ENCODE measurements at places on chromosomes 11 and 22. TPM values are rescaled to one million over a fixed set of nuclear protein-coding genes. Genes with fewer than 3 reads are reported as not detected.

GRCh38 chr11:113593698-113594308 is 112.3 kb downstream of the TMPRSS5 start:
- DNase-seq = no peak

DNA sequence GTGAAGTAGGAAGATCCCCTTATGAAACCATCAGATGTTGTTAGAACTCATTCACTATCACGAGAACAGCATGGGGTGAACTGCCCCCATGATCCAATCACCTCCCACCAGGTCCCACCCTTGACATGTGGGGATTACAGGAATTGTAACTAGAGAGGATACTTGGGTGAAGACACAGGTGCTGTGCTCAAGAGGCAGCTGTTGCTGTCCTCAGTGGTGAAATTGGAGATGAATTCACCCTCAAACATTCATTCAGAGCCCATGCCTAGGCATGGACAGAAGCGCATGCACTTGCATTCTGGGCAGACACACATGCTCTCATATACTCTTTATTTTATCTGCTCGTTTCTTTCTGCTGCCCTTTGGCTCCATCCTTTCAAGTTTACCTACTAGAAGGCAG is 385.0 kb downstream of the INSC start:
- no peak for DNase-seq

DNA sequence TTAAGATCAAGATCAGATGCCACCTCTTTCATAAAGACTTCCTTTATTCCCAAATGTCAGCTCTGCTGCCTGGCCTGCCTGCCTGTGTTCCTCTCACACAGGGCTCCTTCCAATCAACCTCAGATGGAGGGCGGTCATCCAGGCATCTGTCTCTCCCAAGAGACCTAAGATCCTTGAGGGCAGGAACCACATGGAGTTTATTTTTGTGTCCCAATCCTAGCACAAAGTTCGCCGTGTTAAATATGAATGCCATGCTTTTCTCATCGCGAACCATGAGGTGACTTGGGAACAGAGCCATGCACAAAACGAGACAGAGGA is 72.7 kb upstream of the ARFGAP3 start:
- no peak for DNase-seq

GRCh38 chr11:76236092-76236999 is 30.0 kb upstream of the WNT11 start:
- peak; percentile 86 for DNase-seq

GRCh38 chr11:120097721-120098385 is 40.1 kb downstream of the TRIM29 start:
- DNase-seq = no peak

- peak; percentile 60 for DNase-seq
These were observed 49.7 kb upstream of the SHISAL1 start for GRCh38 chr22:44362249-44363012.

Gene CTR9
- polyA plus RNA-seq = 18.4 TPM

- no peak for DNase-seq
These were observed 358.0 kb downstream of the CTTN start for GRCh38 chr11:70756341-70756740.

- DNase-seq = no peak
These were observed 712.6 kb downstream of the DLG2 start for GRCh38 chr11:84914511-84914910.

Gene EPS8L2
- polyA plus RNA-seq = 153 TPM

Gene DDX25
- 0.23 TPM for polyA plus RNA-seq

Gene FREY1
- not detected for polyA plus RNA-seq

DNA sequence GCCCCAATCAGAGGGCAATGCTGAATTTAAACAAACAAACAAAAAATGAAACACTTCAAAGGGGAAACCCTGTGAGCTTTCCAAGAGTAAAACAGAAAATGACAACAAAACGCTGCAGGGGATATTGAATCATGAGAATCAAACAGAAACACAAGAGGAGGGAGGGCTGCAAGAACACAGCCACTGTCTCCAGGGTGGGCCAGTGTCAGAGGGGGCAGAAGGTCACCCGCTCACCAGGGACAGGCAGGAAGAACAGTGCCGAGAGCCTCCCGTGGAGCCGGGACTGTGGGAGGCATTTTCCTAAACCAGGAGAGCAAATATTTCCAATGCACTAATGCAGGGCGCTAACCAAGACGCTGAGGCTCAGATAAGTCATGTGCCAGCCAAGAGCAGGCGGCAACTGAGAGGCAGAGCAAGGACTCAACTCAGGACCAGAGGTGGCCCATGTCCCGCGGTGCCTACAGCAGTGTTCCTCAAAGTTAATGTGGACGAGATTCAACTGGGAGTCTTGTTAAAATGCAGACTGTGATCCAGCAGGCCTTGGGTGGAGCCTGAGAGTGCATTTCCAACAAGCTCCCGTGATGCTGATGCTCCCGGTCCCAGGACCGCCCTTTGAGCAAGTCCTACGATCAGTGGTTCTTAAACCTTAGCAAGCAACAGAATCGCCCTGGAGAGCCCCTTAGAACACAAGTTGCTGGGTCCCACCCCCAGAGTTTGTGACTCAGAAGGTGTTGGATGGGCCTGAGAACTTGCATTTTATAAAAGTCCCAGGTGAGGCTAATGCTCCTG is 197.2 kb downstream of the TENM4 start:
- no peak for DNase-seq

- DNase-seq = no peak
These were observed 575.3 kb upstream of the B3GAT1 start for GRCh38 chr11:134987223-134987768.

DNA sequence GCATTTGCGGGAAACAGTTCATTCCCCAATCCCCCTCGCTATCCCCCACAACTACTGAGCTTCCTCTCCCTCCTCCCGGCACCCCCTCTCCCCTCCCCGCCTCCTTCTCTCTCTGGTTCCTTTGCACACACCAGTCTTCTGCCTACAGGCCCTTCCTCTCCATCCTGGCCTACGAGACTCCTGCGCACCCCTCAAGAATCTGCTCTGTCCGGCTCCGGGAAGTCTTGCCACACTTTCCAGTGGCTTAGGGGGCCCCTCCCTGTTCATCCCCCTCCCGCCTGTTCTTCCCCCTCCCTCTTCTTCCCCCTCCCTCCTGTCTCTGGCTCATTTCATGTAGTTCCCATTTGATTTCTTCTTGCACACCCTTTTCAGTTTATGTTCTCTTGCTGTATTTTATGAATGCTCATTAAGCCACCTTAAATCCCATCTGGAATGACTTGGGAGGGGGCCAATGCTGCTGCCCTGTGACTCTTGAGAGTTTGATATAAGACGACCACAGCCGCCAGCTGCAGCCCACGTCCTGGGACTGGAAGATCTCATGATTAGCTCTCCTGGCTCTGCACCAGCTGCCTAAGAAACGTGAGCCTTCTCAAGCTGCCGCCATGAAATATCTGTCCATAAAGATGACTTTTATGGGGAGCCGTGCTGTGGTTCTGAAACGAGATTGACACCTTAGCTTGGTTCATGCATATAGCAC is 50.9 kb downstream of the RPS6KA4 start:
- DNase-seq = peak; percentile 84

Gene CD3E
- polyA plus RNA-seq = 0.92 TPM

Gene LYVE1
- polyA plus RNA-seq = 21.3 TPM

- no peak for DNase-seq
These were observed 5.3 kb downstream of the KCNQ1OT1 start for GRCh38 chr11:2694495-2694894.

DNA sequence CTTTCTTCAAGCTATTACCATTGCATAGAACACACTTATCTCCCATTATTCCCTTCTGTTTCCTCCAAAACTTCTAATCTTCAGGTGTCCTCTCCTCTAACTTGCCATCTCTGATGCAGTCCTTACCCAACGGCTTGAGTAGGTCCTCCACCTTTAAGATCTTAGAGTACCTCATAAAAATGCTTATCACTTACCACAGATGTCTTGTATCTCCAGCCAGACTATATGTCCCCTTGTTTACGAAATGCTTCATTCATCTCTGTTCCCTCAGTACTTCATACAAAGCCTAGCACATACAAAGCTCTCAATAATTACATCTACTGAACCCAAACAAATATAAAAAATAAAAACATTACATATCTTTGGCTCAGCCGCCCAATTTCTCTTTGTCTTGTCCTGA is 49.2 kb downstream of the PAK1 start:
- no peak for DNase-seq

Gene GLYATL2
- not detected for polyA plus RNA-seq

DNA sequence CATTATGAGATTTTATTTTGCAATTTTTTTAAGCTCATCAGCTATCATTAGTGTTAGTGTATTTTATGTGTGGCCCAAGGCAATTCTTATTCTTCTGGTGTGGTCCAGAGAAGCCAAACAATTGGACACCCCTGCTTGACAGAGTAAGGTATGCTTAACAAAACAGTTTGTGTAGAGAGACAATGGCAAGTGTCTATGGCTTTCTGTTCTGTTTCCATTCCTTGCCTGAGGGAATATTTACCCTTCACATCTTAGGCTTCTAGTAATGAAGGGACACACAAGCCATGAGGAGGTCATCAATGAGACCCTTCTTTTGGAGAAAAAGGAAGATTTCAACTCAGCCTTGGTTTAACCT is 1278.4 kb upstream of the TENM4 start:
- DNase-seq = no peak

DNA sequence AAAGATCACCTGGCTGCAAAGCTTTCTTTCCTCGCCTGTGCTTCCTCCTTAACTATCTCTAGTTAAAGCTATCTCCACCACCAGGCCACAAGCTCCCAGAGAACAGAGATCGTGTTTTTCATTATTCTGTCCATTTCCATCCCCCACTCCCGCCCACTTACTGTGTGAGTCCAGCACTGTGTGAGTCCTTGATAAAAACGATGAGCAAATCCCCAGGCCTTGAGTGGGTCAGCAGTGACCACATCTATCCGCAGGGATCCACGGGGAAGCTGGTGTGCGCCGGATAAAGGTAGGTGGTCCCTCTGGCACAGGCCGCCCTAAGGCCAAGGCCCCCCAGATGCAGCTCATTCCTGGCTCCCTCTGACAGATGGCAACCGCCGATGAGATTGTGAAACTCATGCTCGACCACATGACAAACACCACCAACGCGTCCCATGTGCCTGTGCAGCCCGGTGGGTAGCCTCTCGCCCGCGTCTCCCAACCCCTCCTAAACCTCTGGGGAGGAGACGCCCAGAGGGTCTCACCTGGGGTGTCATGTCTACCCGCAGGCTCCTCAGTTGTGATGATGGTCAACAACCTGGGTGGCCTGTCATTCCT is 9.3 kb downstream of the TKFC start:
- peak; percentile 42 for DNase-seq

GRCh38 chr11:111514216-111515031 is at the start of gene HOATZ:
TSS of gene HOATZ (plus strand) at chr11:111514778. CDS start at chr11:111514785, 7 bp downstream.
- DNase-seq = no peak

- no peak for DNase-seq
These were observed 56.0 kb upstream of the PTH start for GRCh38 chr11:13551834-13552233.

Gene CEND1
- polyA plus RNA-seq = not detected

DNA sequence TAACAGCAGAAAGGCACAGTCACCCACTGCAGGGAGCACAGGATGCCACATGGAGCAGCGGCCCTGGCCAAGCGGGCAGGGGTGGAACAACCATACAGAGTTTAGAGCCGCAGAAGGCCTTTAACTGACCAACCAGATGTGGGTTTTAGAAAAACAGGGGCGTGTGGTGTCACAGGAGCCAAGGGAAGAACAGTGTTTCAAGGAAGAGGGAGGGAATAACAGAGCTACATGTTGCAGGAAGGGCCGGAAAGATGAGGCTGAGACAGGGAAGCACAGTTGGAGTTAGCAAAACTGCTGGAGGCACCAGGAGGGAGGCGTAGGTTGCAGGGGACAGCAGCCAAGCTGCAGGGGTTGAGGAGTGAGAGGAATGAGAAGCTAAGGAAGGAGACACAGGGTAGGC is 7.8 kb upstream of the NAA40 start:
- DNase-seq = no peak

GRCh38 chr22:36467946-36468345 is 13.5 kb downstream of the TXN2 start:
- DNase-seq = no peak

- no peak for DNase-seq
These were observed 148.4 kb downstream of the CACNA1I start for GRCh38 chr22:39718921-39719475.

DNA sequence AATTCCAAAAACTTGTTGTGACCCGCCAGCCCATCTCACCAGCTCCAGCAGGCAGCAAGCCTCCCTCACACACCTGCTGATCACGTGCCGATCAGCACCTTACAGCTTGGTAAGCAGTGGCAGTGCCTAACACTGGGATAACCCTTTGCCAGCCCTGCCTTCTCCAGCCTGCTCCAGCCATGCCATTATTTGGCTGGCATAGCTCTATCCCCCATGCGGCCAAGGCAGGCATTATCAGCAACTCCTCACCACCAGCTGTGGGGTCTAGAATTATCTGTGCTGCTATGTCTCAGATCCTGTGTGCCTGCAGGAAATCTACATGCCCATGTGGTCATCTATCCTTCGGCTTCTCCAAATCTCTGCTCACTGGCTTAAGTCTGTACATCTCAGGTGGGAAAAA is 215.0 kb downstream of the ST3GAL4 start:
- DNase-seq = no peak
